GM23248 (cell line): ENCODE measurements at places on chromosomes 16 and 17. TPM values are rescaled to one million over a fixed set of nuclear protein-coding genes. Genes with fewer than 3 reads are reported as not detected.

DNA sequence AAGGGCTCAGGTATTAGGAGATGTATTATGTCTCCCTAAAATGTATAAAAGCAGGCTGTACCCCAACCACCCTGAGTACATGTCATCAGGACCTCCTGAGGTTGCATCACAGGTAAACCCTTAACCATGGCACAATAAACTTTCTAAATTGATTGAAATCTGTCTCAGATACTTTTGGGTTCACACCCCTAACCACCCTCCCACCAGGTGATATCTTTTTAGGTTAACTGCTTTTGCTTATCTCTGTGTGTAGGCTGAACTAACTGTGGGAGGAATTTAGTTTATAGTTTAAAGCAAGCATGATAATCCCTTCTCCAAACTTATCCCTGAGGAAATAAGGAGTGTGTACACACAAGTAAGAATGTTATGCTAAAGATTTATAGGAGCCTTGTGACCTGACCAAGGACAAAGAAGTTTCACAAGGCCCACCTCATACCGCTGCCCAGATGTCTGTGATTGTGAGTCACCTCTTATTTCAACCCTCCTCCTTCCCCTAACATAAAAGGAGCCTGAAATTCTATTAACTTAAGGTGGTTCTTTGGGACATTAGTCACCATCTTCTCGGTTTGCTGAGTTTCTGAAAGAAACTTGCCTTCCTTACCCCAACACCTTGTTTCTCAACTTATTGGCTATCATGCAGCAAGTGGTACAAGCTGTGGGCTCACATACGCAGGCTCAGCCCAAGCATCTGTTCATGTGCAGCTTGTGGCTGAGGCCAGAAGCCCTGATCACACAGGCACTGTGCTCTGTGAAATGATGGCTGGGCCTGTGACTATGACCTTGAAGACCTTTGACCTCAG lies 11.3 kb downstream of the PRSS22 start:
- H3K4me1 ChIP-seq = peaks cover 10% of the 10 kb centered on the region; the same call in 1 of the 2 replicates
- H3K4me3 ChIP-seq = no peak overlapping the region
- no peak overlapping the region for H3K27ac ChIP-seq
- no peaks in the 10 kb centered on the region for H3K36me3 ChIP-seq
- no peaks in the 10 kb centered on the region for H3K27me3 ChIP-seq
- peak; percentile 81 for DNase-seq

- no peaks in the 10 kb centered on the region for H3K36me3 ChIP-seq
- H3K4me3 ChIP-seq = no peak overlapping the region
- H3K4me1 ChIP-seq = no peaks in the 10 kb centered on the region
- no peak for DNase-seq
- H3K27me3 ChIP-seq = peaks cover 11% of the 10 kb centered on the region
Measured at GRCh38 chr16:797686-798085, 2.8 kb downstream of the GNG13 start.

DNA sequence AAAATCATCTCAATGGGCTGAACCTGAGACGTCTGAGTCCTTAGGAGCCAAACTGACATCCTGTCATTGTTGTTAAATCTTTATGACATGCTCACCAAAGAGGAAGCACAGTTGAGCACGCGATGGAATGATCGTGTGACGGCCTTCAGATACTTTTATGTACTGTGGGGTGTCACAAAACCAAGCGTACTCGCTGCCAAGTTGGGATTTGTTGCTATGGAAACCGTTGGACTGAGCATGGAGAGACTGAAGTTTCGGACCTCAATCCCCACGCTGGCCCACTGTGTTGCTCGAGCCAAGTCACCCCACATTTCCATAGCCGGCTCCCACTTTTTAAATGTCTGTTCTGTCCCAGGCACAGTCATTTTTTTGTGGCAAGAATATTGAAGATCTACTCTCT lies 222.8 kb upstream of the SDK2 start:
- H3K4me3 ChIP-seq = no peak overlapping the region
- no peaks in the 10 kb centered on the region; the same call in 1 of the 2 replicates for H3K27me3 ChIP-seq
- H3K27ac ChIP-seq = no peak overlapping the region

KRTAP2-3 gene
- 54.3 and 55.2 TPM in 2 replicates for polyA plus RNA-seq

DNA sequence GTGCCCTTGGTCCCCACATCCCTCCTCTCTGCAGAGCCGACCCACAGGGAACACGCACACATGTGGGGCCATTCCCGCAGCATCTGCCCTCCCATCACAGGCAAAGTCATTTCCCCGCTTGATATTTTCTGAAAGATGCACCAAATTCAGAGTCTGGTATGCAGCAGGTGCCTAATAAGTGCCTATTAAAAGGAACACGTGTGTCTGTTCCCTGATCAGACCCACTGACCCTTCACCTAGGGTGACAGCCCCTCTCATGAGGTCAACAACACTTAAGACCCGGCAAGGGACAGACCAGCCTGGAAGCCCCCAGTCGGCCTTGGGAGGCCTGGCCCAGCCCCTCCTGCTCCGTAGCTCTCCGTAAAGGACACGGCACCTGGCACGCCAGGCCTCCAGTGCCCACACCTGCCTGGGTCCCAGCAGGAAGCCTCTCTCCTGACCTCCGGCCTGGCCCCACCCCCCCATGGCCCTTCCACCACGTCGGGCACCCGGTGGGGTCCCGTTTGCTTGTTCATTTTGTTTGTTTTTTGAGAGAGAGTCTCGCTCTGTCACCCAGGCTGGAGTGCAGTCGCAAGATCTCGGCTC lies 20.0 kb downstream of the UNKL start:
- H3K4me1 ChIP-seq = no peaks in the 10 kb centered on the region
- H3K27me3 ChIP-seq = no peaks in the 10 kb centered on the region

- peak within 1 kb of the TSS; percentile 83 for H3K4me3 ChIP-seq
- peak; percentile 98 for DNase-seq
- H3K36me3 ChIP-seq = no peaks in the 10 kb centered on the region
- H3K27me3 ChIP-seq = no peaks in the 10 kb centered on the region
Measured at GRCh38 chr17:7833795-7834541, at the start of gene KDM6B. KDM6B (plus strand) TSS chr17:7834217; CDS start chr17:7845555, 11,338 bp downstream.

TMEM238L gene
- polyA plus RNA-seq = not detected in 2 replicates

DRC7 gene
- polyA plus RNA-seq = not detected in 2 replicates

FBXW10 gene
- not detected in 2 replicates for polyA plus RNA-seq

GRCh38 chr17:39551879-39552278 lies 55.8 kb downstream of the NEUROD2 start:
- peak; percentile 67 for DNase-seq
- no peaks in the 10 kb centered on the region for H3K27me3 ChIP-seq
- H3K27ac ChIP-seq = no peak overlapping the region
- no peaks in the 10 kb centered on the region; the same call in 1 of the 2 replicates for H3K36me3 ChIP-seq

GGT6 gene
- not detected in 2 replicates for polyA plus RNA-seq

- H3K27me3 ChIP-seq = no peaks in the 10 kb centered on the region
Measured at GRCh38 chr16:12293017-12293618, 316.6 kb downstream of the SNX29 start.
